ENCODE measurements at places on chromosomes 12 and 14.

- DNase-seq: peak; percentile 42
Observed at GRCh38 chr12:27969624-27970400, 2.7 kb downstream of the PTHLH start.

DNA sequence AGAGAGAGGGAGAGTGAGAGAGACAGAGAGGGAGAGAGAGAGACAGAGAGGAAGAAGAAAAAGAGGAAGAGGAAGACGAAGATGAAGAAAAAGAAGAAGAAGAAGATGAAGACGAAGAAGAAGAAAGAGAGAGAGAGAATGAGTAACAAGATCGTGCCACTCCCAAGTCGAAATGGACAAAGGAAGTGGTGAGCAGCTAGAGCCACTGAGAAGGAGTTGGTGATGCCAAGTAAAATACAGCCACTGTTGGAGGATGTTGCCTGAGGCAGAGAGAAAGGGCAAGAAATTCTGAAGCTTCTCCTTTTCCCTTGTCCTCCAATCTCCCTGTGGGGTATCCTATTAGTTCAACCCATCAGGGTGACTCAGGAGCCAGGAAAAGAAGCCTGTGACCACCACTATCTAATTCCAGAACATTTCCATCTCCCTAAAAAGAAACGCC, 12.5 kb upstream of the ANAPC5 start:
- no peak for DNase-seq

- DNase-seq: no peak
Observed at GRCh38 chr12:105318651-105319483, 11.6 kb upstream of the C12orf75 start.

- no peak for DNase-seq
Observed at GRCh38 chr12:98332642-98333041, 182.7 kb upstream of the TMPO start.

GRCh38 chr12:113911971-113912759, 54.0 kb downstream of the RBM19 start:
- no peak for DNase-seq

DNA sequence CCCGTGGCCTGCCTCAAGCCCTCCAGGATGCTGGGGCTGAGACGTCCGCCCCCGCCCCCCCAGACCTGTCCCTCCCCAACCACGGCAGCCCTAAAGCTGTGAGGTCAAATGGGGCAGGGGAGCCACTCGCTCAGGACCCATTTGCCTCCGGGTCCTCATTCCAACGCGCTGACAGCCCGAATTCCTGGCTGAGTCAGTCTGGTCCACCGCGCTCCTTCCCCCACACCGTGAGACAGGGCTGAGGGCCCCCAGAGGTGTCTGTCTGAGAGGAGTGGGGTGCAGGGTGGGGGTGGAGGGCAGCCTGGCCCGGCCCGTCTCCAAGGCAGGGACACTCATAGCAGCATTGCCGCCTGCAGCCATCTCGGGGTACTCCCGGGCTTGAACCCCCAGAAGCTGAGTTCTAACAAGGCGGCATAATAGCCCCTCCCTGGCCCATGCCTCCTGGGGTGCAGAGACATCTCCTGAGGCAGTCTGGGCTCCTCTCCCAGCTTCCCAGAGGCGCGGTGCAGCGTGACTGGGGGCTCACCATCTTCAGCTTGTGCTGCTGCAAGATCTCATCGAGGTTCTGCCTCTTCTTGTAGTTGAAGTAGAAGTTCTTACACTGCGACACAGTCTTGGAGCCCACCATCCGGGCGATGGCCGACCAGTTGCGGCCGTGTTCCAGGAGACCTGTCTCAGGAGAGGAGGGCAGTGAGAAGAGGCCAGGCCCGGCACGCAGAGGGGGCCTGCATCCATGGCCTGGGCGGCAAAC, 90.5 kb downstream of the RFLNA start:
- DNase-seq: no peak

GRCh38 chr12:58247633-58248032, 306.3 kb downstream of the ATP23 start:
- DNase-seq: no peak

DNA sequence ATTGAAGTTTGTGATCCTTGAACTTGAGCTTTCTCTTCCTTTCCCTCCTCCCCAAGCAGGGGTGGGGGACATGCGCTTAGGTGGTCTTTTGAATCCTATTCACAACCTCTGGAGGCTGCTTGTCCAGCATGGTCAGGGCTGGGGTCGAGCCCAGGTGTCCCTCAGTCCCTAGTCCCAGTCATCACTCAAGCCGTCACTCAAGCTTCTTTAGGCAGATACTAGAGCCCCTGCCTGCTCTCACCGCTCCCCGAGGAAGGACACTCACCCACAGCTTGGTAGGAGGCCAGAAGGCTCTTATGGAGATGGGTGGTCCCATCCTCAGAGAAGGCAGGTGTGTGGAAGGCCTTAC, 532 bp upstream of the C1RL start:
- no peak for DNase-seq

DNA sequence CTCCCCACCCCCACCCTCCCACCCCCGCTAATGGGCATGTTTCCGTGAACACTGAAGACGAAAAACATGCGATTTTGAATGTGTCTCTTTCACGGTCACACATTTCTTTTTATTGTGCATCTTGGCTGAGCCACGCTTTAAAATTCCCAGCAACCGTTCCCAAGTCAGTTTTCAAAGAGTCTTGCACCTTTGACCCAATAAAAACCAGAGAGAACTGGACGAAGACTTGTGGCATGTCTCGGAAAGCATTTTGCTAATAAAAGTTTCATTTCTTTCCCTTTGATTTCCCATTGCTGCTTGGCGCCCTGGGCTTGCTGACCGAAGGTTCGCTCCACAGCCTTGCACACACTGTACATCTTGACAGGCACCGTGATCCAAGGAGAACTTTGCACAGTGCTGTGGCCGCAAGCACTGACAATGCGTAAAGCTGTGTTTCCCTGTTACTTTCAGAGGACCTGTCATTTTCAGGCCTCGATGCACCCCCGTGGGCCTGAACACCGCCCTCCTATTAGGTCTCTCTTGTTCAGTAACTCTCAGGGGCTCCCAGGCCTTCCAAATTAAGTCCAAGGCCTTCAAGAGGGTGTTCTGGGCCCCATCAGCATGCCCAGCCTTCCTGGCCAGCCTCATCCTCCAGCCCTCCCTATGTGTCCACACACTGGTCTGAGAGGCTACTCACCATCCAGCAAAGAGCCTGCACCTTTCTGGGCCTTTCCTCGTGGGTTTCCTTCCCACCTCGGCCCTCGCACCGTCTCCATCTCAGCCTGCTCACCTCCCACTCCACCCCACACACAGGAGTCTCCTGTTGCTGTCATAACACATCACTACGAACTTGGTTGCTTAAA, 63.4 kb upstream of the DIO3 start:
- no peak for DNase-seq

GRCh38 chr12:96368687-96369086, 31.6 kb downstream of the CDK17 start:
- DNase-seq: no peak

DNA sequence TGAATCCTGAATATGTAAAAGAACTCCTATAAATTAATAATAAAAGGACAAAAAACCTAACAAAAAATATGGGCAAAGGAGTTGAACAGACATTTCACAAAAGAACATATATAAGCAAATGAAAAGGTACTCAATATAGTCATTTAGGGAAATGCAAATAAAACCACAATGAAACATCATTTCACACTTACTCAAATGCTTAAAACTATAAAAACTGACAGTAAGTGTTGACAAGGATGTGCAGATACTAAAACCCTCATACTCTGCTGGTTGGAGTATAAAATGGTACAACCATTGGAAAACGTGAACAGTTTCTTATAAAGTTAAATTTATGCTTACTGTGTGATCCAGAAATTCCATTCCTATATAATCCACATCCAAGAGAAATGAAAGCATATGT, 247.1 kb downstream of the GXYLT1 start:
- DNase-seq: no peak

GRCh38 chr12:115636546-115636945, 640.9 kb downstream of the MED13L start:
- DNase-seq: no peak

DNA sequence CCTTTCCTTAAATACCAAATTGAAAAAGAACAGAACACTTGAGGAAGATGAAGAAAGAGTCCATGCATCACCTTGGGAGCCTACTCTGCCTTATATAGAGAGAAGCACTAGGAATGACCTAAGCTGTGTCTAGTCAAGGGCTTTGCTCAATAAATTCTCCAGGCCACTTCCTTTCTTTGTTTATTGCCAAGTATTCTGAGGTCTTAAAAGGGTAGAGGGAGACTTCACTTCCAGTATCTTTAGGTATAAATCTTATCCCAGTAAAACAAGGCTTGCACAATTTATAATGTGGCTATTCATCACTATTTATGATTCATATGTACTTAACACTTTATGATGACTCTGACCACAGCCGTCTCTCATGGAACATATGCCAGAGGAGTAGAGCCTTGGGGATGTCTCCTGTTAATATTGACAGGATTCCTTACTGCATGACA, 85.1 kb upstream of the ARHGAP5 start:
- no peak for DNase-seq

- no peak for DNase-seq
Observed at GRCh38 chr12:115758877-115759620, 518.4 kb downstream of the MED13L start.

All from NCI-H1105 (cell line).